ENCODE measurements at places on chromosomes 2 and 18.

GRCh38 chr2:229909090-229909489 lies 12.7 kb downstream of the TRIP12 start:
- DNase-seq, result no peak

- DNase-seq, result no peak
Observed at GRCh38 chr18:8828300-8828699, 122.9 kb downstream of the MTCL1 start.

- no peak for DNase-seq
Observed at GRCh38 chr2:237978058-237978712, 11.4 kb downstream of the UBE2F start.

DNA sequence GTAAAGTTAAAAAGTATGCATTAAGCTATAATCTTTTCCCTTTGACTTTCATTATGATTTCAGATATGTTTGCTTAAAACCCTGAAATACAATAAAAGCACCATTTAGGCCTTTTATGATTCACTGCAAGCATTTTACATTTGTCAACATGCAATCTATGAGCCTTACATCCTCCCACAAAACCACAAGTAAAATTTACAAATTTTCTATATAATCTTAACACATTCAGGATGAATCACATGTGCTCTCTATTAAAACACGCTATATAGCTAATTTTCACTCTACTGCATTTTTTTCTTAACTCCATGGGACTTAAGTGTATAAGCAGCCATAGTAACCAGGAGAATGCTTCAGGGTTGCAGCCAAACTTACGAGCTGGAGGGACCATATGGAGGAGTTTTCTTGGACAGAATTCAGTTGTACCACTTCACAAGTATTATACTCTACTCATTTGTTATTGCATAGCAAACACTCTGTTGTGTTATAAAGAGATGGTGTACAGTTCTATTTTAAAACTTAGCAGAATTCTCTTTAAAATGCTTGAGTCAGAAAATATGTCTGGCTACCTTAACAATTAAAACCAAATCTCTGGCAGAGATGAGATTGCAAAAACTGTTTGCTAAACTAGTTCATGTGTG lies 293.2 kb downstream of the ALK start:
- DNase-seq, result no peak

DNA sequence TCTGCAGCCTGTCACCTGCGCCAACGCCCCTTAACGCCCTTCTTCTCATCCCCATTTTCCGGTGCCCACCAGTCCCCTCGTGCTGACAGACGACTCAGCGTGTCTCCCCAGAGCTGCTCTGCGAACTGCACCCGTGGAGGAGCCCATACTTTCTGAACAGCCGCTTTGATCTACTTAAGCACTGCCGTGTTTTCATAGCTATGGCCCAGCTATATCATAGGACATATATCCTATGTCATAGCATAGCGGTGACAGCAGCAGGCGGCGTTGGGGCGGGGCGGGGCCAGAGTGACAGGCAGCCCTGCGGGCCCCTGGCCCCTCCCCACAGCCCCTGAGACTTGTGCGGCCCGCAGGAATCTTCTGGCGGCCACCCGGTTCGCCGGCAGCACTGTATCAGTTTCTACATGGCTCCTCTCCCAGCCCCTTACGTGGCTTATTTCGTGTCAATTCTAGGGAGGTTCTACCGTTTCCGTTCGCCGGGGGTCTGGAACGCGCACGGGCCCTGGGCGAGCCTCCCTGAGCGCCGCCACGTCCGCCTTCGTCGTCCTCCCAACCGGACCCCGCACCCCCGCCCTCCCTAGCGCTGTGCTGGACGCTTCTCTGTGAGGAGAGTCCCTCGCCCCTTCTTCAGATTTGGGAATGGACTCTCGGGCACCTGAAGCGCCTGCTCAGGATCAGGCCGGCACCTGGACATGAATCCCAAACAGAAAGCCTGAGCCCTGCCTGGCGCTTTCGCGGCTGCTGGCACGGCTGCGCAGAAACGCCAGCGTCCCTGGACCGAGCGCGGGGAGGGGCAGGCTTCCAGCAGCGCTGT lies 35.4 kb downstream of the PTPN18 start:
- no peak for DNase-seq

DNA sequence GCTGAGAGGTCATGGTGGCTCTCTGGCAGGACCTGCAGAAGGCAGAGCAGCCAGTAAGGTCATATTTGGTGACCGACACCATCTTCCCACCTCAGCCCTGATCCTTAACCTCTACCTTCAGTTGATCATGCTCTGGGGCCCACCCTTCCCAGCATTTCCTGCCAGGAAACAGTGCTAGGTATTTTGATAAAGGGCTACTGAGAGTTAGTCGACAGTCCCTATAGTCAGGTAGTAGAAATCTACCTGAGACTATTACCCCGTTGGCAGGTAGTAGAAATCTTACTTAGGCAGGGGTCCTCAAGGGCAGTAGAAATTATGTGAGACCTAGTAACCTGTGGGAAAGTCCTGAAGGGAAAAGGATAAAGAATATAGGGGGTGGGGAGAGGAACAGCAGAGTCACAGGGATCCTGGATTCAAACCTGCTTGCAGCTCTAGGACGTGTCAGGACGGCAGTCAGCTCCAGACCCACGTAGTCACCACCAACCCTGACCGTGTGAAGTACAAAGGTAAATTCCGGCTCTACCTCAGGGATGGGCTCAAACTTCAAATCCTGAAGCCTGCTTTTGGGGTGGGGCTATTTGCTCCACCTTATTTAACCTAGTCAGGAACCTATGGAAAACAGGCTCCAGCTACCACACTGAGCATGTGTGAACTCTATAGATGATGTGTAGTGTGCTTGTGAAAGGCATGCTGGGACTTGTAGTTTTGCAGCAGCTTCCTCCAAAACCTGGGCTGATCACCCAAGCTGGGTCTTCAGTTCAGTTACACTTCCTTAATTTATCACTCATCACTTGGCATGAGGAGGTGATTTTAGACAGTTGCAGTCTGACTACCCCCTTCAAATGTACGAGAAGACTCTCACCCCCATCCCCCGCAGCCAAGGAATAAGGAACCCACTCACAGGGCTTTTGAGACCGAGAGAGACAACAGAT lies at the start of gene DQX1:
DQX1 (minus strand) TSS at position 515 of the 932 bp plus-strand sequence; CDS start at position 13, 502 bp downstream.
- no peak for DNase-seq

DNA sequence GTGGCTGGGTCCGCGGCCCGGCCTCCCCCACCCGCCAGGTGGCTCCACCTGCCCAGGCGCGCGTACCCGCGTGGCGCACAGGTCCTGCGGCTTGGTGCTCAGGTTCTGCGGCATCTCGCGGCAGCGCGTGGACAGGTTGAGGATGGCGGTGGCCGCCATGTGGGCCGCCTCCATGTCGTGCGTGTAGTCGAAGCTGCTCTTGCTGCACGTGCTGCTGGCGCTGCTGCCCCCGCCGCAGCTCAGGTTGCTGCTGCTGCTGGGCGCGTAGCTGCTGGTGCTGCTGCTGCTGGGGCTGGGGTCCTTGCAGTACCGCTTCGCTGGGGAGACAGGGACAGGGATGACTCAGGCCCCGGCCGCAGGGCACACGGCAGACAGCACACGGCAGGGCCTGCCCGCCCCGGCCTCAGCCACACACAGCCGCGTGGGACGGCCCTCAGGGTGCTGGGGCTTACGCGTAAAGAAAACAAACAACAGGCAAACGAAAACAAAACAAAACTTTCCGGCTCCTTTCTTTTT lies 147.7 kb upstream of the PXDN start:
- no peak for DNase-seq

- no peak for DNase-seq
Observed at GRCh38 chr2:165586019-165586418, 116.5 kb downstream of the CSRNP3 start.

DNA sequence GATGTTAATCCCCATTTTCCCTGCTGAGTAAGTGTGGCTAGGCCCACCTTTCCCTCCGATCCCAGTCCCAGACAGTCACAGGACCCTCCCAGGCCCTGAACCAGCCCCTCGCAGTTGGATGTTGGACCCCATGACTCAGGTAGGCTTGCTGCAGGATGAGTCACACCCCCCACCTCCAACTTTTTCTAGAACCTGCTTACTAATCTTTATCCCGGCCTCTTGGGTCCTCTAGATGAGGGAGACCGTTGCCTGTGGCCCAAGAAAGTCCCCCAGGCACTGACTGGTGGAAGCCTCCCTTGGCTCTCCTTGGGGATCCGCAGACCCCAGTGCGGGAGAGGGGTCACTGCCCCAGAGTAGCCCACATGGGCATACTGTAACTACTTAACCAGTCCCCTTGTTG lies 98.5 kb downstream of the SMAD7 start:
- DNase-seq, result no peak

DNA sequence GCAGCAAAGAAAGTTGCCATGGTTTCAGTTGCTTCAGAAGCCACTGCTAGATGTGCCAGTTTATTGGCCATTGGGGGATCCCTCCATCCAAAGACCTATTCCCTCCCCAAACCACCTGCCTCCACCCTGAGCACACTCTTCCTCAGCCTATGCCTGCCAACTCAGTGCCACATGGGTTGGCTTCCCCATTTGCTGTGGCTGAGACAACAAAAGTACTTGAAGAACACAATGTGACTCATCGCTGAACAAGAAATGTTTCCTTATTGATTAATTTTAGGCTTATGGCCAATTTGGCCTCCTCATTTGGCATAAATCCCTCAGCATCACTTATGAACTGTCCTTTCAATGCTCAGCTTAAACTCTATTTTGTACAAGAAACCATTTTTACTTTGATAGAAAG lies 215.9 kb downstream of the TMEM247 start:
- no peak for DNase-seq

GRCh38 chr18:3761266-3761665 lies 311.3 kb downstream of the TGIF1 start:
- DNase-seq, result no peak

Data from stimulated activated CD8-positive, alpha-beta memory T cell treated with anti-CD3 and anti-CD28 coated beads, Interleukin-2, amount 100 ng/mL, for 1 hour (primary cell).